ENCODE measurements at places on chromosomes 11 and 22.

DNA sequence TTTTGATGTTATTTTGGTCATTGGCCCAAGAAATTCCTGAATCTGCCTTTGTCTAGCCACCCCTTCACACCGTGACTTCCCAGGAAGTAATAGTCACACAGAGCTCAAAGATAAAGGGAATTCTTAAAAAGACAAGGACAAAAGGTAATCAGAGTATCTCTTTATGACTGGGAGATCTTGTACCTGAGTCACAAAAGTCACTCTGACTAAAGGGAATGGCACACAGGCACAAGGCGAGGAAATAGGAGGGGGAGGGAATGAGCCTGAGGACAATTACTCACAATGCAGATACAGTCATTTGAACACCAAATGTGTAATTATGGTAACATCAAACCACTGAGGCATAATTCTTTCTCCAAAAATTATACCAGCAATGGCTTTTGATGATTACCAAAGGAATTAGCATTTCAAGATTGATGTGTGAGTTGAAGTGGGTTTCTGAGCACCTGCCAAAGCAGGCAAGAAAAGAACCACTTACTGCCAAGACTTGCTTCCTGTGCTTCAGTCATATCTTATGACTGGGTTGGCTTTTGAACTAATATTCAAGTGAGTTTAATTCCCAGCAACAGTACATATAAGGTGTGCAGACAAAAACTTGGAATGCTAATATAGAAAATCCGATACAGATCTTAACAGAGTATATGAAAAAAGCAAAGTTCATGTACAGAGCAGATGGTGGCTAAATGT lies 856.4 kb downstream of the LRRC4C start:
- no peak for DNase-seq

- no peak for DNase-seq
These were observed 87.4 kb downstream of the DEPDC5 start for GRCh38 chr22:31841078-31841827.

DNA sequence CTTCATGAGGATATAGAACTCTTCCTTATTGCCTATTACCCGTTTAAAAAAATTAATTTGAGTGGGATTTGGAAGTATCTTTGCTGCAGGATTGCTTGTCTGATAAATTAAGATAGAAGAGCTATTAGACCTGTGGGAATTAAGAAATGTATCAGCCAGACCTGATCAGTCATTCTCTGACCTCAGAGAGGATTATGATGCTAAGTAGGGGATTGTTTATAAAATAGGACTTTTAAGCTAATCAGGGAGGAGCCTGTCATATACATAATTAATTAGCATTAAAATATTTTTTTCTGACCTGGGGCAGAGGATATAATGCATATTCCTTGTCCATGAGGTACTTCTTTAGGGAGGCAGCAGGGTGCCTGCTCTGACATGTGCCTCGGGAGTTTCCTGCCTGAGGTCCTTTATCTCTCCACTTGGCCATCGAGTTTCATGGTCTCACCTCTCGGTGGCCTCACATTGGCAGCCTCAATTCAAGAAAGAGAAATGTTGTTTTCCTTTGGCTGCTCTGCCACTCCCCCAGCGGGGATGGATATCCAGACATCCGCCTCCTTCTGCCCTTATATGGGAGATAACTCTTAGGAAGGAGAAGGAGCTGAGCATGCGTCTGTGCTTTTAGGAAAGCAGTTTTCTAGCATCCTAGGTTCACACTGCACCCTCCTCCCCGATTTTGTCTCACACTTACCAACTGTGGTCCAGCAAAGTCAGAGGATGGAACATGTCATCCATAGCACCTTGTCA lies 41.1 kb downstream of the DIXDC1 start:
- no peak for DNase-seq

- no peak for DNase-seq
These were observed 132.8 kb upstream of the NCAM1 start for GRCh38 chr11:112828421-112828820.

DNA sequence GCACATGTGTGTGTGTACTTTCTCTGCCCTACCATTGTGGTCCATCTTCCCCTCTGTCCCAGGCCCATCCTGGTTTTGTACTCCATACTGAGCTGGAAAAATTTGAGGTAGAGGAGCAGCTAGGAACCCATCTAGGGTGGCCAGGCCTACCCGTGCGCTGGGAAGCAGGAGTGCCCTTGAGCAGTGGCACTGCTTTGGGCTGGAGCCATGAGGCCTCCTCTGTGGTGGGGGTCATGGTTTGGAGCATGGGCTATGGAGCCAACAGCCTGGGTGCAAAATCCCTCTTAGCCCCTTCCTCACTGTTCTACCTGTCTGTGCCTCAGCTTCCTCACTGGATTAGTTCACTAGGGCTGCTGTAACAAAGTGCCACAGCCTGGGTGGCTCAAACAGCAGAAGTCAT lies 21.9 kb upstream of the ALG8 start:
- DNase-seq = no peak

GRCh38 chr22:36149441-36149840 lies 11.1 kb downstream of the APOL3 start:
- no peak for DNase-seq

DNA sequence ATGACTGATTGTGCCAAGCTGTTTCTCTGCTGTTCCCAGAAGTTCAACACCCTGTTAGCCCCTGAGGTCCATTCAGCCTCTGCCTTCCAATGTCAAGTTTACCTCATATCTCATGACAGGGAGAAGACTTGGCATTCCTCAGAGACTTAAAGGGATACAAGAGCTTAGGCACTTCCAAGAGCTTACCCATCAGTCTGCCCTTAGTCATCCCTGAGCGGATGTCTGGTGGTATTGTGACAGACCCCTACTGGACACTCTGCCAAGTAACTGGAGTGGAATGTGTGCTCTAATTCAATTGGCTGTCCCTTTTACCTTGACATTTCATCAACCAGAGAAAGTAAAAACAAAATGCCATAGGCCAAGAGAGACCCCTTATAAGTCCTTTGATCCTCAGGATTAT lies 151.5 kb downstream of the AASDHPPT start:
- no peak for DNase-seq

DNA sequence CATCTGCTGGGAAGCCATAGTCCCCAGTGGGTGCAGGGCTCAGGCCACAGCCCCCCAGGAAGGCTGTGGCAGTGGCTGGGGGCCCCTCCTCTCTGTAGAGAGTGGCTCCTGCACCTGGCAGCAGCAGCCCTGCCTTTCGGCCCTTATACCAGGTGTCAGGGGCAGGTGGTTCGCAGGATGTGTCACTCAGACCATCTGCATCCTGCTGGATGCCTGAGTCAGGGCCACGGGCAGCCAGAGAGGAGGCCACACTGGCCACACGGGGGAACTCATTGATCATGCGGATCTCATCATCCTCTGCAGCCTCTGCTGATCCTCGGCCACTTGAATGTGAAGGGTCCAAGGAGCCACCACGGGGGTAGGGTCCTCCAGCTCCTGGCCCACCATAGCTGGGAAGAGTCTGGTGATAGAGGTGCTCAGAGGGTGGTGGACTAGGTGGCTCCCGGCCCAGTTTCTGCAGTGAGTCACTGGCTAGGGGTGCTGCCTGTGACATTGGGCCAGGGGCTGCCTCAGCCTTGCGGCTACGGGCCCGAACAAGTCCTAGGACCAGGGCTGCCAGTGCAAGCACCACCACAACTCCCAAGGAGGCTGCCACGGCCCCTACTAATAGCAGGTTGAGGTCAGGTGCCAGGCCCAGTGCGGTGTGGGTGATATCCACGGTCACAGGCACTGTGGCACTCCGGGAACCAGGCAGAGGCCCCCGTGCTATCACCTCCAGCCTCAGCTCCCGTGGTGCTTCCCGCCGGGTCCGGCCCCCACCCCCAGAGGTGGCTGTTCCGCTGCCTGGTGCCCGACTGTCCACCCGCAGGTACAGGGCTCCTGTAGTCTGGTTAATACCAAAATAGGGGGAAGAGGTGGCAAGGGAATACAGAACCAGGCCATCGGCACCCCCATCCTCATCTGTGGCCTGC lies 3.3 kb upstream of the TPP1 start:
- DNase-seq = no peak

DNA sequence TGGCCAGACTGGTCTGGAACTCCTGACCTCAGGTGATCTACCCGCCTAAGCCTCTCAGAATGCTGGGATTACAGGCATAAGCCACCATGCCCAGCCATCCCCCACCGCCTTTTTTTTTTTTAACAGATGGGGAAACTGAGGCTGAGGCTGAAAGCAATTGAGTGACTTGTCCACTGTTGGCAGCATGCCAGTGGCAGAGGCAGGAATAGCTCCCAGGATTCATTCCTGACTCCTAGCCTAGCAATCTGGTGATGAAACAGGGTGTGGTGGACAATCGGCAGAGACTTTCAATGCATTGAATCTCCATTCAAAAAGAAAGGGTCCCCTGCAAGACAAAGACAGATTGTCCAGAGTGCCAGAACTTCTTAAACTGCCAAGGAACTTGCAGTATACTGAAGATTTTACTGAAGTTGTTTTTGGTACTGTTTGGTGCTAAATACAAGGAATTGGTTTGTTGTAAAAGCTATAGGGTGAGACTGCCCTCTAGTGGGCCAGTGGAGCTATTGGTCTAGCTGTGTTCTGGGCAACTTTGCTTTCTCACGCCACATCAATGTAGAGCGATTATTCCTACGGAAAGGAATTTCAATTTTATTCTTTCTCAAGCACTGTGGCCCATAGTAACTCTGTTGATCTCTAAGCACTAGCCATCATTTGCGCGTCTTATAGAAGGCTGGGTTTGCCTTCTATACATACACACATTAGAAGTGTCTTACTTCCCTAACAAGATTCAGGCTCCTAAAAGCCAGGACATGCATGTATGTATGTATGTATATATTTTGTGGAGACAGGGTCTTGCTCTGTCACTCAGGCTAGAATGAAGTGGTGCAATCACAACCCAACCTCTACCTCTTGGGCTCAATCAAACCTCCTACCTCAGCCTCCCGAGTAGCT lies 21.0 kb downstream of the C22orf31 start:
- DNase-seq = peak; percentile 36

GRCh38 chr11:72380132-72380503 lies 54.2 kb downstream of the CLPB start:
- DNase-seq = no peak

DNA sequence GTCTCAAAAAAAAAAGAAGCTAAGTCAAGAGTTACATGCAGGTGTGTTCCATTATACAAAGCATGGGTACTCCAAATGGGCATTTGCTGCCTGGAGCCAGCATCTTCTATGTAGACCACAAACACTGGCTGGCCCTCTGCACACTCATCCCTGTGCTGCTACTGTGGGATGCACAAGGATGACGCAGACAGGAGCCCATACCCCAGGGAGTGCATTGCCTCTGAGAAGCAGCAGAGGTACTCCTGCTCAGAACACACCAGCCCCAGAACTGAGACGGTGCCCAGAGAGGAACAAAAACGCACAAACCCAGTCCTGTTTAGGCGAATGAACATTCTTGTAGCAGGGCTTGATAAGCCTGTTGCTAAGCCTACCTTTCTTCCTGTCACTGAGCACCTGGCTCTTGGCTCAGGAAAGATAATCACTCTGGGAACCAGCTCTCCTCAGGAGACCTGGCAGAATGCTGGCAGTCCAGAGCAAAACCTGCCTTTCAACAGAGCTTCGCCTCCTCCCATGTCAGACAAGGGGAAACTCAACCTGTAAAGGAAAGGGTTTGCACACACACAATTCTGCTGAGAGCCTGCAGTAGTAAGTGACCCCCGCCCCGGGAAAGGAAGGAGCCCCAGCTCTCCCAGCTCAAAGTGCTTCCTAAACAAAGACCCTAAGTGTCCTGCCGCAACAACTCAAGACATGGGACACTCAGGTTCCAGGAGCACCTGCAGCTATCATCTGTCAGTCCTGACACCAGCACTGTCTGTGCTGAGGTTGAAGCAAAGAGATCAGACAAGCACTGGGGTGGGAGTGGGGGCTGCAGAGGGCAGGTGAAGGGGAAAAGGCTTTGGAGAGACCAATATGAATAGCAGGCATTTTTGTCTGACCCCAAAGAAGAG lies 145.7 kb downstream of the TENM4 start:
- no peak for DNase-seq

DNA sequence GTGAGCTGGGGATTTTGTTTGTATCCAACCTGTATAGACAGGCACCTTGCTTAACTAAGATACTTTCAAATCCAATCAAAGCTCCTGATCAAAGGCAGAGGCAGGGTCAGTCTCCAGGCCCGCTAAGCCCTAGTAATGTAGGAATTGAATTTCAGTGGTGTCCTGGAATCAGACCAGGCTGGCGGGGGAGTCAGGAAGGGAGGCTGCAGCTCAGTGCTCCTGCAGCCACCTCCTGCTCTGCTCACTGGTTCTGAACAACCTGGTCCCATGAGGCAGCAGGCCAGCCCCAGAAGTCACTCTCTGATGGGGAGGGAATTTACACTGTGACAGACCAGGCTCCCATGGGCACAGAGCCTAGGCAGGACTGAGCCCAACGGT lies 38.5 kb upstream of the GALNT18 start:
- DNase-seq = no peak

GRCh38 chr11:64604458-64605243 lies 13.6 kb downstream of the SLC22A12 start:
- DNase-seq = no peak

- no peak for DNase-seq
These were observed 303.5 kb upstream of the ANO3 start for GRCh38 chr11:26028393-26028911.

- DNase-seq = no peak
These were observed 652.8 kb downstream of the KCNA4 start for GRCh38 chr11:29364006-29364405.

DNA sequence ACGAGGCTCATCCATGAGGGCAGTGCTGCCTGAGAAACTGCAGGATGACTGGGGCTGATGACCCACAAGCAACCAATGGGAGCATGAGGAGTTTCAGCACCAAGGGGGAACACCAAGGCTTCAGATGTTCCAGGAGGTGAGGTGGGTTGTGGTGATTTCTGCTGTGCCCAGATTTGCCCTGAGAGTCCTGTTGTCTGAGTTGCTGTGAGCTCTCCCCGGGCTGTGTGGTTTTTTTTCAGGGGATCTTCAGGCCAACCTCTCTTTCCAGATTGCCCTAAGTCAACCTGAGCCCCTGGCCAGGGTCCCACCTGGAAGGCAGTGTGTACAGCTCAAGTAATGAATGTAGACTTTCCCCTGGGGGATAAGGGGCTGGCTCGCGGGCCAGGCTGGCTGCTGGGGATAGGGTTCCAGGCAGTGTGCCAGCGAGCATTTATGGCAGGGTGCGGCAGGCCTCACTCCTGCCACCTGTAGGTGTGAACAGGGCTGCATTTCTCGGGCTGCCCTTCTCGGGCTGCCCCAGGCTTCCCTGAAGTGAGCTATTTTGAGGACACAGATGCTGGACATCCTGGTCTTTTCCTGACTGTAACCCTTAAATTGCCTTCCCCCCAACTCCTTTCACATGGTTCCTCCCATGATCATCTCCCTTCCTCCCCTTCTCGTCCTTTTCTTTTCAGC lies 9.8 kb downstream of the SLC22A6 start:
- DNase-seq = no peak

- DNase-seq = no peak
These were observed 9.1 kb downstream of the AP5B1 start for GRCh38 chr11:65771589-65772112.

DNA sequence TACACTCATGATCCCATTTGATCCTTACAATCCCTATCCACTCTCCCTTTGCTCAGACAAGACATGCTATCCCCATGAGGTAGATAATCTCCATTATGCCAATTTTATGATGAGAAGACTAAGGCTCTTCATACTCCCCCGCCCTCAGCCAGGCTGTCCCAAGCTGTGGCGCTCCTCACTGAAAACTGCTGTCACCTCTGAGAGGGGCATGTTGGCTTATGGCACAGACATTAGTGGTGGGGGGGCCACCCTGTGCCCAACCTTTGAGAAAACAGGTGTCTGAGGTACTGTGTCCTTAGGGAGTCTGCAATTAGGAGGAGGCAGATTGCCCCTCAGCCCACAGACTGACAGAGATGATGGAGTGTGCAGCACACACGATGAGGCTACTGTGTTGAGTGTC lies 2.4 kb downstream of the DDTL start:
- no peak for DNase-seq

- peak; percentile 28 for DNase-seq
These were observed 525 bp downstream of the DGCR2 start for GRCh38 chr22:19121631-19122142.

Data from stimulated activated CD4-positive, alpha-beta T cell treated with anti-CD3 and anti-CD28 coated beads, Interleukin-1b, Interleukin-23, amount 100 ng/mL, for 24 hours (primary cell).